ENCODE measurements at places on chromosomes 1 and 21.

- DNase-seq: no peak
These were observed 279.1 kb downstream of the PCP4 start for GRCh38 chr21:40146216-40146837.

DNA sequence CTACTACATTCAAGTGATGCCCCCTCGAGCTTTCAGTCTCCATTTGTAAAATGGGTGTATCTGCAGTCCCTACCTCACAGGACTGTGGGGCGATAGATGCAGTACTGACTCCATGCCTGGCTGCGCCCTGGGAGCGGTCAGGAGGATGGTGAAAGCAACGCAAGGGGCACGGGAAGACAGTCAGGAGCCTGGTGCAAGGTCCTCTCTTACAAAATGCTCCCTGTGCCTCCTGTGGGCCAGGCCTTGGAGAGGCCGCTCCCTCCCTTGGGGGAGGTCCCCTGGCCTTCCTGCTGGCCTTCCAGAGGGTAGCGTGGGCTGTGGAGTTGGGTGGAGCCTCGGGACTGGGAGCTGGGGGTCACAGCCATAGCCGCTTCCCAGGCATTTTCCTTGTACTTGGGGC, 21.6 kb downstream of the FAM151A start:
- no peak for DNase-seq

GRCh38 chr1:2095394-2095793, 45.2 kb downstream of the PRKCZ start:
- DNase-seq: no peak

- DNase-seq: peak; percentile 28
These were observed 419.9 kb downstream of the ZP4 start for GRCh38 chr1:237470712-237471338.

GRCh38 chr1:1240822-1241587, 5.5 kb downstream of the C1QTNF12 start:
- no peak for DNase-seq

- DNase-seq: no peak
These were observed 40.2 kb downstream of the STX6 start for GRCh38 chr1:180982422-180982821.

DNA sequence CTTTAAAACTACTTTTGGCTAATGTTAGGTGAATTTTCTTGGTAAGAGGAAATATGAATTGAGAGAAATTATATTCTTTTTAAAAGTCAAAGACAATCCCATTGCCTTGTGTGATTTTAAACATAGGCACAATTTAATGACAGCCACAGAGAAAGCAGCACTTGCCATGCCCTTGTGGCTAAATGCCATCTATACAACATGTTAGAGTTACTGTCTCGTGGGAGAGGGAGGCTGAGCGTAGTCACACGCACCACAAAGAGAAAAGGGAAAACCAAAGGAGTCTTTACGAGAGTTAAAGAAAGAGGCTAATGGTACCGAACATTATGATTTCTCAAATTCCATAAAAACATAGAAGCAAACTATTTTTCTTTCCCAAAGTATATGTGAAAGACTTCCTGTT, 537.9 kb downstream of the PTPRC start:
- no peak for DNase-seq

DNA sequence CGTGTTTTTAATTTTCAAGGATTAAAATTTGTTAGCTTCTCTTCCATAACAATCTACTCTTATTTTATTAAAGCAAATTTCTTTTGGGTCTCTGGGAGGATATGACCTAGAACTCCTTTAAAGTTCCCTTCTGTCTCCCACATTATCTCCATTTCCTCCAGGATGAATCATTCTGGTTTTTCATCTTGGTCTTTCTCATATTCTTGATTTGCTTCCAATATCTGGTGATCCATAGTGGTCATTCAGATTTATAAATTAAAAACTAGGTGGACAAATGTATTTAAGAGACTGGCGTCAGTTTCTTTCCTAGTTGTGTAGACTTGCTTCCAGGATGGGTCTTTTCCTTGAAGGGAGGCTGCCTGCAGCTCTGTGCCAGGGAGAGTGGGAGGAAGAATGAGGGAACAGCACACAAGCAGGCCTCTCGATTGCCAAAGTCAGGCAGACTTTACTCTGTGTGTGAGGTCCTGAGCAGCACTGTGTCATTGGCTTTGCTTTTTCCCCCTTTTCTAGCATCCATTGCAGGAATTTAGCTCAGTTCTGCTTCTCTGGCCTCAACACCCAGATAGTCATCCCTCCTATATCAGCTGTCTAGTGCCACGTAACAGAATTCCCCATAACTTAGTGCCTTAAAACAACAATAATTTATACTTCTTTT, 48.1 kb upstream of the FOXO6 start:
- no peak for DNase-seq

- DNase-seq: no peak
These were observed 47.9 kb downstream of the SLC66A1 start for GRCh38 chr1:19360016-19360415.

DNA sequence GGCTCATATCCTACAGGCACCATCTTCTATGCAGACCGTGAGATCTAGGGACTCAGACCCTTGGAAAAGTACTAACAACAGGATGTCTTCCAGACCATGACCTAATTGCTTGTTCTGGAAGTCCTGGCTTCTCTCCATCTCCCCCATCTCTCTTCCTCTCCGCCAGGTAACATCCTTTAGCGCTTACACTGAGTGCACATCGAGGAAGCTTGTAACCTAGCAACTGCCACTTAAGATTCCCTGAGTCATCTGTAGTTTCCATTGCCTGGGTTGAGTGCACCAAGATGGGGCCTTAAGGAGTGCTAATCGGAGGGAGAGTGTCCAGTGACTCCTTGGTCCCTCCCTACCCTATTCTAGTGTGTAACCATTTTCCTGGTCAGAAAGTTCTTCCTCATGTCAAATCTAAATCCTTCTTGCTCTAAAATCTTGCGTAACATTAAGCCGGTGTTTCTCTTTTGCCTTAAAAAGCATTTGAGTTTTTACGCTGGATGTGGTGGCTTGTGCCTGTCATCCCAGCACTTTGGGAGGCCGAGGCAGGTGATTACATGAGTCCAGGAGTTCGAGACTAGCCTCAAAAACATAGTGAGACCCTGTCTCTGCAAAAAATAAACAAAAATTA, 9.7 kb downstream of the KLHDC8A start:
- DNase-seq: peak; percentile 95

GRCh38 chr1:154418062-154418921, 13.1 kb downstream of the IL6R start:
- DNase-seq: no peak

- DNase-seq: no peak
These were observed 187.0 kb upstream of the USP24 start for GRCh38 chr1:55402142-55402541.

- peak; percentile 46 for DNase-seq
These were observed 24.2 kb downstream of the MTARC1 start for GRCh38 chr1:220810963-220811362.

DNA sequence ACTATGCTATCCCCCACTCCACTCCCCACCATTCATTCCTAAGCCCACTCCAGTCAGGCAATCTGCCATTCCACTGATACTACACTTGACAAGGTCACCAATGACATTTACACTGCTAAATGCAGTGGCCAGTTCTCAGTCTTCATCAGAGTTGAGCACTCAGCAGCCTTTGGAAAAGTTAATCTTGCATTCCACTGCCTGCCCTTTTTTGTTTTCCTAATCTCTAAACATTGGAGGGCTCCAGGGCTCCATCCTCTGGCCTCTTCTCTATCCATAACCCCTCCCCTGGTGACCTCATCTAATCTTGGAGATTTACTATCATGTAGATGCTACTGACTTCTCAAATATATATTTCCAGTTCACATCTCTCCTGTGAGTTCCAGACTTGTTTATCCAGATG, 70.9 kb upstream of the S1PR1 start:
- DNase-seq: peak; percentile 60

DNA sequence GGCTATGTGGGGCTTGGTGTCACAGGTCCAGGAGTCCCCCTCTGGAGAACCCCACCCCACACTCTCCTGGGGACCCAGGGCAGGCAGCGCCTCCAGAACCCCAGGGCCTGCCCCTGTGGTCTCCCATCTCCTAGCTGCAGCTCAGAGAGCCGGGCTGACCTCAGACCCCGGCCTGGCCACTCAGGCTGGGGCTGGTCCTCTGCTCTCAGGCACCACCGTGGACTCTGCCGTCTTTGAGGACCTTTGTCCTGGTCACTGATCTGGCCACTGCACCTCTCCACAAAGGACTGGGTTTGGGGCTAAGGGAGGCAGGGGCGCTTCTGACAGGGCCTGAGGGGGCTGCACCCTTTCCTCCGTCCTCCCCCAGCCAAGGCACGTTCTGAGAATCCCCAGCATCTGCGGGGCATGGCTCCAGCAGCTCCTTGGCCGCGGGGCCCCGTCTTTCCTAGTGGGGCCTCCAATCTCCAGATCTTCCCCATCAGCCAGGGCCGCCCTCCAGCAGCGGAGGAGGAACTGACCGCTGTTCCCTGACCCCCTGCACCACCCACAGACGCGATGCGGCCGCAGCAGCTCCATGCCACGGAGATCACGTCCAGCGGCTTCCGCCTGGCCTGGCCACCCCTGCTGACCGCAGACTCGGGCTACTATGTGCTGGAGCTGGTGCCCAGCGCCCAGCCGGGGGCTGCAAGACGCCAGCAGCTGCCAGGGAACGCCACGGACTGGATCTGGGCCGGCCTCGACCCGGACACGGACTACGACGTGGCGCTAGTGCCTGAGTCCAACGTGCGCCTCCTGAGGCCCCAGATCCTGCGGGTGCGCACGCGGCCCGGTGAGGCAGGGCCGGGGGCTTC, 3.3 kb downstream of the VWA1 start:
- no peak for DNase-seq

DNA sequence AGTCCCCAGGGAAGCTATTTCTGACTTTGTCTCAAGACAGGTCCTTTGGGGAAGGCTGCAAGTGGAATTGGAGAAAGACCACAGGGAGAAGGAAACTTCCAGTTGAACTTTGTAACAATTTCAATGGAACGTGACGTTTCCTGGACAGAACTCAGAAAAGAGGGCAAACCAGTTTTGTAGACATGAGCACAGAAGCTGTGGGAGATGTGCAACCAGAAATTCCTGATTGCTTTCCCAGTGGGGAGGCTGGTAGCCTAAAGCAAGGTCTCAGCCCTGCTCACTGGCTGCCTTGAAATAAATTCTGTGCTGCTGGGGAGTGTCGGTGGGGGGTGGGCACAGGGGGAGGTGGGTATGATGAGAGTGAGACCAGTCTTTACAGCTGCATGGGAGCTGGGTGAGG, 1206.7 kb upstream of the ADGRL2 start:
- DNase-seq: no peak
